ENCODE measurements at places on chromosomes 3 and 15.

GRCh38 chr15:29778382-29778781 is 43.9 kb downstream of the TJP1 start:
- DNase-seq = no peak

DNA sequence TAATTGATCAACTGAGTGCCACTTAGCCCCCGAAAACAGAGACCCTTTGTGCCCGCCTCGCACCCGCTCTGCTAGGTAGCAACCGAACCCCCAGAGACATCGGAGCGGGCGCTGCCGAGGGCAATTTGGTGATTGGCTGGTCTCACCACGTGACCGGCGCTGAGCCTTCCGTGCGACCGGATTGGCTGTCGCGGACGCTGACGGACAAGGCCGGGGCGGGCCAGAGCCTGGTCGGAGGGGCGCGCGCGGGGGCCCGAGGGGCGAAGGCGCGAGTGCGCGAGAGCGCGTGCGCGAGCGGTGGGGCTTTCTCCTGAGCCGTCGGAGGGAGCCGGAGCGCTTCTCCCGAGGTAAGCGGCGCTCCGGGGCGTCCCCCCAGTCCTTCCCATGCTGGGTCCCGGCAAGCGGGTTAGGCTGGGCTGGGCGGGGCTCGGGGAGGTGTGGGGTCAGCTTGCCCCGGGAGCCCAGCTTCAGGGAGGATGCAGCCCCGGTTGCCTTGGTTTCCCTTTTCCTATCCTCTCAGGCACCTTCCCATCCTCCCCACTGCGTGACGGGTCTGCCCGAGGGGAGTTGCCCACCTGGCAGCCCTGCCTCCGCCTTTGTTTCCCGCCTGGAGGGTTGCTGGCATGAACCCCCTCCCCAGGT is at the start of gene TMEM108:
Gene TMEM108 (plus strand): TSS at position 303 of the 642 bp plus-strand sequence.
- no peak for DNase-seq

- no peak for DNase-seq
Measured at GRCh38 chr15:79076661-79077060, 13.9 kb downstream of the RASGRF1 start.

- DNase-seq = no peak
Measured at GRCh38 chr3:153628591-153628990, 466.6 kb downstream of the RAP2B start.

All from activated CD8-positive, alpha-beta memory T cell treated with anti-CD3 and anti-CD28 coated beads, Interleukin-2, amount 50 U/mL, for 4 hours (primary cell).